ENCODE measurements at places on chromosomes 2 and 18. TPM values are rescaled to one million over a fixed set of nuclear protein-coding genes. Genes with fewer than 3 reads are reported as not detected.

DNA sequence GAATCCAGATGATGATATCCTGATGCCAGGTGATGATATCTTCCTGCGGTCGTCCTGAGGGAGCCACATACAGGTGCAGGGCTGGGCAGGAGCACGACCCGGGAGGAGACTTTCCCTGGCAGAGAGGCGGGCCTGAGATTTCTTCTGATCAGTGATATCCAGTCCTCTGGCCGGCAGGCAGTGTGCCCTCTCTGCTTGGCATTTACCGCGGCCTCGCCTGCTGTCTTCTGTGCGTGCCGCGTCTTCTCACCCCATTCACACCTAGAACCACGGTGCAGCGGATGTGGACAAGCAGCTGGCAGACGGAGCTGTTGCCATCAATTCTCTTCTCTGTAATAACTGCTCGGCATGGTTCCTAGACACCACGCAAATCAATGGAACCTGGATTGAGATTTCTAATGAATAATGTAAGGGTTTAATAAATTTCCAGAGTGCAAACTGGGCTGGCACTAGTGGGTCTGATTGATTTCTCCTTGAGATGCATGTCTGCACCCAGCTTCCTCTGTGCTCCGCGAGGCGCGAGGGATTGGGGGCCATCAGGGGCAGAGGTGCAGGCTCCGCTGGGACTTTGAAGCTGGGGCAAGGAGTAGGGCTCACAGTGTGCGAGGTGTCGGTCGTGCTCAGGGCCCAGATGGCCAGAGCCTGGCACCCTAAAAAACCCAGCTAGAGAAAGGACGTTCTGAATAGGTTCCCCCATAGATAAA, 208.9 kb upstream of the HDAC4 start:
- DNase-seq = no peak

Gene NR4A2
- 4.1 TPM for total RNA-seq

DNA sequence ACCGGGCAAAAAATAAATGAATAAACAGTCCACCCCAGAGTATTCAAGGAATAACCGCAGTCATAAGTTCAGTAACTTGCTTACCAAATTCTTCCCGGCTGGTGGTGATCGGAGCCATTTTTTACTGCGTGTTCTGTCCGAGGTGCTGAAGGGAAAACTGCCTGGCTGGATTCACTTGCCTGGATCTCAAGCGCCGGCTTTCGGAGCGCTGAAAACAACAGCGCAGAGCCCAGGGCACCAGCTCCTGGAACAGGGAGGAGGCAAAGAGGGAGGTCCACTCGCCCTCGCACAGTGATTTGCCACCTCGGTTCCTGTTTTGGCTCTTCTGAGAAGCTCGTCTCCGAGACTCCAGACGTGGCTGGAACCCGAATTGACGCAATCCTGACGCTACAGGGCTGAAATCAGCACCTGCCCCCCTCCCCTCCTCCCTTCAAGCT, at the start of gene SYT4:
Gene SYT4, minus strand, starts transcription at position 327 of the 437 bp plus-strand sequence. Its CDS starts 209 bp downstream, at position 118.
- no peak for DNase-seq

- no peak for DNase-seq
Measured at GRCh38 chr18:41828137-41828536, 126.9 kb upstream of the PIK3C3 start.

Gene MOCOS
- 6.2 TPM for total RNA-seq

GRCh38 chr18:50203801-50204604, 9.1 kb upstream of the MYO5B start:
- DNase-seq = peak; percentile 72

- DNase-seq = no peak
Measured at GRCh38 chr2:140063356-140063755, 1283.2 kb upstream of the NXPH2 start.

DNA sequence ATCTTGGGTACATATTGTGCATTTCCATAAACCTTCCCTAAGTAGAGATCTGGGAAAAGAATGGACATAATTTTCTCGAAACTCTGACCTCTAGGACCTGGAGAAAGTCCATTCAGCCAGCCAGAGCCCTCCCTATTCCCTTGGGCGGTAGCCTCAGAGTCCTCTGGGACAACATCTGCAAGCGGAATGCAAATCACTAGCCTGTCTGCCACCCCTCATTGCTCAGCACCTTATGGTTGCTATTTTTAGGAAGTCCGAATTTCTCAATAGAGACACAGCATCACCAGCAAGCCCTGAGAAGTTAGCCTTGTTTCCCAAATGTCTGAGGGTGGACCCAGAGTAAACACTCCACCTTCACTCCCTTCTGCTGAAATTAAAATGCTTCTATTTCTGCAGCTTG, 17.6 kb upstream of the CD28 start:
- DNase-seq = no peak

GRCh38 chr2:186379052-186379451, 107.0 kb upstream of the ZC3H15 start:
- DNase-seq = no peak

Gene TUBB8B
- not detected for total RNA-seq

- peak; percentile 69 for DNase-seq
Measured at GRCh38 chr2:118122594-118123281, 34.5 kb downstream of the INSIG2 start.

DNA sequence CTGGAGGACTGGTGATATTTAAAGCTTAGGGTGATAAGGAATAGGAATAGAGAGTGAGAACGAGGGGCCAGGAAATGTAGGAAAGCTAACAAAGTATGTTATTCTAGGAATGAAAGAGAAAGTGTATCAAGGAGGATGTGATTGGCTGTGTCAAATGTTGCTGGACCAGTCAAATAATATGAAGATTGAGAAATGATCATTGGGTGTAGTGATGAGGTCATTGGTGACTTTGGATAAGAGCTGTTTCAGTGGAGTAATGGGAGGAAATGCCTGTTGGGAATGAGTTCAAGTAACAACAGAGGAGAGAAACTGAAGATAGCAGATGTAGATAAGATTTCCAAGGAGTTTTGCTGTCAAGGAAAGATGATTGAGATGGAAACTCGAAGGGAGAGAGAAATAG, 74.4 kb downstream of the UBE2E3 start:
- DNase-seq = no peak

- no peak for DNase-seq
Measured at GRCh38 chr2:47984041-47984440, 77.7 kb upstream of the FBXO11 start.

DNA sequence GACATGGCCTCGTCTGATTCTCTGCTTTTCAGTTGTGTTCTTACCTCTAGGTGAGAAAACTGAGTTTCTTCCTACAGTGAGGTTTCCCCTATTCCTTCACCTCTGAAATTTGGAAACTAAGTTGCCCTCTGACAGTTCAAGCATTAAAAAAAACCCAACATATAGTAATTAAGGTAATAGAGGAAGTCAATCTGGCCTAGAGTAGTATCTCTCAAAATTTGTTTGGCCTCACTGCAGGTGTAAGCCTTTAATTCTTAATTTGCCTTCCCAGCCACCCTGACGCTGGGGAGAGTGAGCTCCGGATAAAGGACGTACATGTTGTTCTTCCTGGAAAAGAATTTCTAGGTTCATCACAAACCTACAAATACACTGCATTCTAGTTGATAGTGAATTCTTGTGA, 1.4 kb downstream of the CAD start:
- DNase-seq = no peak

- DNase-seq = no peak
Measured at GRCh38 chr18:21386523-21387240, 144.7 kb downstream of the GREB1L start.

- no peak for DNase-seq
Measured at GRCh38 chr18:52183107-52183506, 156.9 kb upstream of the DCC start.

- DNase-seq = no peak
Measured at GRCh38 chr18:56910967-56911366, 235.9 kb upstream of the BOD1L2 start.

Gene KIF1A
- not detected for total RNA-seq

DNA sequence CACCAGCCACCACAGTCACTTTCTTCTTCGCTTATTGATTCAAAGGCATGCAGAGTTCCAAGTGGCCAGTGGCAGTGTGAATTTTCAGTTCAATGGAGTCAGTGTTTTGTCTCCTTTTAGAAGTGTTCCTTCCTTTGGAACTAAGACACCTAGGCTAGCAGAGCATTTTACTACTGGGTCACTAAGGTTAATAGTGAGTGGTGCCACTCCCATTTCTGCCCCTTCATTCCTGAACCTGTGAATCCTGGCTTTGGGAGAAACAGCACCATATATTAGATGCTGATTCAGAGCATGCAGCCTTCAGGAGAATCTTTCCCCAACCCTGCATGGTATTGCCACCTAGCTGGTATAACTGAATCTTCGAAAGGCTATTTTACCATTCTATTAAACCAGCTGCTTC, 312.7 kb downstream of the HRH4 start:
- no peak for DNase-seq

DNA sequence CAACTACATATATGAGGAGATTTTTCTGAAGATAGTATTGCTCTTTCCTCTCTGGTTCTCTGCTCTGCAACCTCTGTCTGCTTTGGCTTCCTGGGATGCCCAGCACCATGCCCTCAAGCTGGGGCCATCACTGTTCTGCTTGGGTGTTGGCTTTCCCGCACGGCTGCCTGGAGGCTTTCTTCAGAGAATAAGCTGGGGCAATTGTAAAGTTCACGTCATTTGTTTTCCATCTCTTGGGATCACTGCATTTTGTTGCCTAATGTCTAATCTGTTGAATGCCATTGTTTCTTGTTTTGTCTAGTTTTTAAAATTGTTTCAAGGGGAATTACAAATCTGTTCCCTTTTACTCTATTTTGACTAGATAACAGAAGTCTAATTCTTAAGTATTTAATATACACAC, 437.3 kb upstream of the NRP2 start:
- DNase-seq = no peak

Gene PRSS56
- not detected for total RNA-seq

DNA sequence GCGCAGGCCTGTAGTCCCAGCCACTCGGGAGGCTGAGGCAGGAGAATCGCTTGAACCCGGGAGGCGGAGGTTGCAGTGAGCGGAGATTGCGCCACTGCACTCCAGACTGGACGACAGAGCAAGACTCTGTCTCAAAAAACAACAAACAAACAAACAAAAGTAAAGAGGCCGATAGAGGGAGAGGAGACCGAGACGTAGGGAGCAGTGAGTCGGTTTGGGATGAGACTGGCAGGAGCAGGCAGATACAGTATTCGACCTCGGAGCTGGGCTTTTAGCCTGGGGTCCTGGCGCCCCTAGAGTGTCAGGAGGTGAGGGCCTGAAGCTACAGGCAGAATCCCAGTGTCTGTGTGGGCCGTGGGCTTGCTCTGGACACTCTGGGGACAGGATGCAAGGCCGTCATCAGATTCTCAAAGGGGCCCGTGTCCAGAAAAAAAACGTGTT, 51.2 kb downstream of the SLC4A1AP start:
- no peak for DNase-seq

Gene SLC9A2
- total RNA-seq = 0.83 TPM

Gene B3GNT7
- 3.6 TPM for total RNA-seq

- no peak for DNase-seq
Measured at GRCh38 chr2:241813644-241814392, 4.8 kb downstream of the NEU4 start.

GRCh38 chr2:171044416-171044815, 115.4 kb downstream of the GORASP2 start:
- DNase-seq = no peak

GRCh38 chr2:39867268-39867667, 88.2 kb upstream of the THUMPD2 start:
- no peak for DNase-seq

- no peak for DNase-seq
Measured at GRCh38 chr2:136894007-136894634, 128.8 kb downstream of the THSD7B start.

Gene IL36B
- total RNA-seq = not detected

DNA sequence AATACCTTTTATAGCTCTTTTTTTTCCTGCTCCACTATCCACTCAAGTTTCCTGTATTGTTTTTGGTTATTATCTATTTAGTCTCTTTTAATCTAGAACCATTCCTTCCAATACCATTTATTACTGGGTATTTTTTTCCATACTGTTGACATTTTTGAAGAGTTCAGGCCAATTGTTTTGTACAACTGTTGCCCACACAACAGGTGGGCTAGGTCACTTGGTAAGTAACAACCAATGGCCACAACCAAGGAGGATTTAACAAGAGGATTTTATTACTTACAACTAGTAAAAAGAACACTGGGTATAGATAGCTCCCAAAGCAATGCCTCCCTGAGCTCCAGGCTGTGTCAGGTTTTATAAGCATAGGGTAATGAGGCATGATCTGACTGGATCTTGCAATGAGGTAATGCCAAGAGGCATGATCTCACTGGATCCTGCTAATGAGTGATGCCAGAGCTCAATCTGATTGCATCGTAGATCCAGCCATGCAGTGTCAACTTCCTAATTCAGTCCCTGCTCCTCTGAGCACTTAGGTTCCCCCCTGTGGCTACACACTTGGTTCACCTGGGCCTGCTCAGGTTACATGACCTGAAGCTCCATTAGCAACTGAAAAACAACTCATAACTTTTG, 7.1 kb upstream of the CEP68 start:
- DNase-seq = no peak

GRCh38 chr2:223625652-223626051, 23.5 kb upstream of the SCG2 start:
- DNase-seq = no peak

DNA sequence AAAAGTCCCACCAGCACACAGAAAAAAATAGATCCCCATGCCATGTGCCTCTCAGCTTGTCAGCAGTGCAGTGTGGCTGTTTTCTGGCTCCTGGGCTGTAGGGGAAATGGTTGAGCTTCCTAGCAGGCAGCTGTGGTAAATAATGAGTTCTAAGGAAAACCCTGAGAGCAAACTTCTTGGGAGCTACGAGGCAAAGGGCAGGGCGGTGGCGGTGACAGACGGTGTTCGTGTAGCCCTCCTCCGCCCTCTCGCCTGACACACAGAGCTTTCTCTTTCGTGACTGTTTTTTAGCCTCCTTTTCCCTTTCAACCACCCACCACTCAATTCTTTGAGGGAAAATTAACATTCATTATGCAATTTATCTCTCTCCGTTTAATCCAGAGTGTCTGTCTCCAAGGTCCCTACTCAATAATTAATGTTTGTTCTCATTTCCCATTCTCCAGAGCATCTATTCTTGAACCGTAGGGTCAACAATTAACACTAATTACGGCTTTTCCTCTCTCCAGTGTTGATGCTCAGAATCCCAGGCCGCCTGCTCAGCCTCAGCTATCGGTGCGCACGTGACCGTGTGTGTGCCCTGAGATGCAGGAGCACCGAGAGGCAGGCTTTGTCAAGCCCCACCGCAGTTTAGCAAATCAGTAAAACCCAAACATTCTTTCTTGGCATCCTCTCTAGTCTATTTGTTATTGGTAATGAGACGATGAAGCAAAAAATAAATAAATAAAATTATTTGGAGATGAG, 50.1 kb downstream of the KIAA2012 start:
- DNase-seq = no peak
